ENCODE measurements at places on chromosomes 7 and 10. TPM values are rescaled to one million over a fixed set of nuclear protein-coding genes. Genes with fewer than 3 reads are reported as not detected.

NPTX2 gene
- not detected for total RNA-seq

STRIP2 gene
- 40.2 TPM for total RNA-seq

FXYD4 gene
- total RNA-seq, result not detected

RNF148 gene
- not detected for total RNA-seq

GRID1 gene
- not detected for total RNA-seq

PLAC9 gene
- total RNA-seq, result not detected

C10orf62 gene
- not detected for total RNA-seq

STX1A gene
- total RNA-seq, result 15.7 TPM

EPHA1 gene
- 0.66 TPM for total RNA-seq

MPP7 gene
- total RNA-seq, result 3.6 TPM

PRTFDC1 gene
- 0.27 TPM for total RNA-seq

IL2RA gene
- 464 TPM for total RNA-seq

CTNNA3 gene
- total RNA-seq, result not detected

NPFFR1 gene
- not detected for total RNA-seq

OR2A7 gene
- total RNA-seq, result 3.9 TPM

All from T-helper 1 cell treated with Interleukin-12 subunit alpha and Interleukin-12 subunit beta and Interleukin-4 antibody, amounts not matched to agents 30 ng/mL and 1 ng/mL, for 36 hours (primary cell).